ENCODE measurements at places on chromosomes 7 and 10.

GRCh38 chr7:80721883-80722615 lies 83.6 kb downstream of the CD36 start:
- no peak for DNase-seq

GRCh38 chr7:135209225-135209834 lies 2.0 kb downstream of the WDR91 start:
- DNase-seq: no peak

- DNase-seq: no peak
Observed at GRCh38 chr10:110350812-110351211, 46.1 kb upstream of the SMNDC1 start.

DNA sequence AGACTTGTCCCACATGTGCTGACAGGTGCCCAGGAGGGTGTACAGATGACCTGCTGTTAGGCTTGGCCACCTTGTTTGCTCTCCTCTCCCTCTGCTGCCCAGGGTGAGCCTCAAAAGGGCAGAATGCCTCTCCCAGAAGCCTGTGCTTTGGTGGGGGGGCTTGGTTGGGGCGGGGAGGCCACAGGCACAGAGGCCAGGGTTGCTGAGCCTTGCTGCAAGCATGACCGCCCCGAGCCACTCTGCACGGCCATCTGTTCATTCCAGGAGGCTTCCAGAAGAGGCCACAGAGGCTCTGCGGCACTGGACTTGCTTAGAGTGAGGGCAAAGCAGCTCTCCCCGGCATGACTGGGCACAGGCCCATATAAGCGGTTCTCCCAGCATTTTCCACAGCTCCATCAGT lies 190.8 kb downstream of the GLRX3 start:
- no peak for DNase-seq

DNA sequence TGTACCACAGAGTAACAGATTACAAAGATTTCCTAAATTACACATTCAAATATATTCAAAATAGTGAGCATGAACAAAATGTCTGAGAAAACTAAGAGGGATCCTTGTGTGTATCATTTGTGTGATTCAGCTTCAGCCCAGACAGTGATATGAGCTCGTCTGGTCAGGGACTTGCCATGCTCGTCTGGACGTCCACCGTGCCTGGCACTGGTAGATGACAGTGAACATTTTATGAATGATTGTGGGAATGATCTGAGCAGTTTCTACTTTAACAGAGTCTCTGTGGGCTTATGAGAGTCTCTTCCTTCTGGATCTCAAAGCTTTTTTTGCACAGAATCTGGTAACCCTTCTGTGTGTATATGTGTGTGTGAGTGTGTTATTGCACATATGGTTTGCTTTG lies 34.2 kb upstream of the ANKRD2 start:
- no peak for DNase-seq

DNA sequence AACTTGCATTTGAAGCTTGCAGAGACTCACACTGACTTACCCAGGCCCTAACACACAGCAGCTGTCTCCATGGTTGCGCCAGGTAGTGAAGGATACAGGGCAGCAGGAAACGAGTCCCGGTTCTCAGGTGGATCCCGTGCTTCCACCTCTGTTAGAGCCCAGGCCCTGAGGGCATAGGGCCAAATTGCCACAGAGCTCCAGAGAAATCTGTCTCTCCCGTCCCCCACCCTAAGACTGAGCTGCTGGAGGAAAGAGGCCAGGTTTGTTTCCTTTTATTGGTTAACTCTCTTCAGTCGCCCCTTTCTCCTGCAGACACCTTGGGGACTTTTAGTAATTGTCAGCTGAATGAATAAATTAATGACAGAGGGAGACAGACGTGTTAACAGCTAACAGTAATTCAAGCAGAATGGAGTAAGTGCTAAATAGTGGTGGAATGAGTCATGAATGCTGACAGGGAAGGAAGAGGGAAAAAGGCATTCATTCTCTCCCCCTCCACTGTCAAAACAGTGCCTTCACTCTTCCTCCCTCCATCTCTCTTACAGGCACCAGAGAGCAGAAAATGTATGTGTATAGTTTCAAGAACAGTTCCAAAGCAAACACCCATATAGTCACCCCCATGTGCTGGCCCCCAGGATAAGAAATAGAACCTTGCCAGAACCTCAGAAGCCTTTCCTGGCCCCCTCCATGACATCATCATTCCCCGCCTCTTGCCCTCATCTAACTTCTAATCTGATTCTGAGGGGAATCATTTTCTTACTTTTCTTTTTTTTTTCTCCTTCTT lies 16.8 kb upstream of the DLG5 start:
- no peak for DNase-seq

GRCh38 chr10:78889536-78890063 lies 179.2 kb upstream of the ZMIZ1 start:
- DNase-seq: no peak

GRCh38 chr10:51046654-51047053 lies 27.6 kb upstream of the PRKG1 start:
- DNase-seq: no peak

GRCh38 chr10:109451879-109452278 lies 471.4 kb downstream of the XPNPEP1 start:
- DNase-seq: no peak

GRCh38 chr10:14327527-14327926 lies 3.2 kb downstream of the FRMD4A start:
- no peak for DNase-seq

DNA sequence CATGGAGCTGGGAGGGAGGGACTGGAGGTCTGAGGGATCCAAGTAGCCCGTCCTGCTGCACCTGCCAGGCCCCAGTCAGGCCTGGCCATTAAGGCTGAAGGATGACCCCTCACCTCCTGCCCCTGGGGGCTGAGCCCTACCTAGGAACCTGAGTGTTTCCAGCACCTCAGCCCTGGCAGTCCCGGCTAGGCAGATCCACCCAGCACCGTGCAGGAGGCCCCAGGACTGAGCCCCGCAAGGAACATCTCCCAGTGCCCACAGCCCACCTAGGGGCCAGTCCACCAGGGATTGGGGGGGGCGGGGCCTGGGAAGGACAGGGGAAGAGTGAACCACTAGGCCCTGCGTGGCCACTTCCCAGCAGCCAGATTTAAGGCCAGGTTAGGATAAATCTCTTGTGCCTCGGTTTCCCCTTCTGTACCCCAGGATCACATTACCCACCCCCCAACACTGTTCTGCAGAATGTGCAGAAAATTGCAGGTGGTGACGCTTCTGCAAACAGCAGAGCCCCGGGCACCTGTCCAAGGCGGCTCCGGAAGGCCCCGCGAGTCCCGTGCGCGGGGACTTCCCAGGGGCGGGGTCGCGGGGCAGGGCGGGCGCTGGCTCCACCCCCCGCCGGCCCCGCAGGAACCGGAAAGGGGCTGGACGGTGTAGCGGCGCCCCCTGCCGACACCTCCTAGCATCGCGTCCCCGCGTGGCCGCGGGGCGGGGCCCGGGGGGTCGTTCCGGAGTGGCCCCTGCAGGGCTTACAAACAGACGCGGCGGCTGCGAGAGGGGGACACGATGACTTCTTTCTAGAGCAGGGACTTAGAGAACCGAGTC lies 55.9 kb downstream of the PWWP2B start:
- peak; percentile 84 for DNase-seq

DNA sequence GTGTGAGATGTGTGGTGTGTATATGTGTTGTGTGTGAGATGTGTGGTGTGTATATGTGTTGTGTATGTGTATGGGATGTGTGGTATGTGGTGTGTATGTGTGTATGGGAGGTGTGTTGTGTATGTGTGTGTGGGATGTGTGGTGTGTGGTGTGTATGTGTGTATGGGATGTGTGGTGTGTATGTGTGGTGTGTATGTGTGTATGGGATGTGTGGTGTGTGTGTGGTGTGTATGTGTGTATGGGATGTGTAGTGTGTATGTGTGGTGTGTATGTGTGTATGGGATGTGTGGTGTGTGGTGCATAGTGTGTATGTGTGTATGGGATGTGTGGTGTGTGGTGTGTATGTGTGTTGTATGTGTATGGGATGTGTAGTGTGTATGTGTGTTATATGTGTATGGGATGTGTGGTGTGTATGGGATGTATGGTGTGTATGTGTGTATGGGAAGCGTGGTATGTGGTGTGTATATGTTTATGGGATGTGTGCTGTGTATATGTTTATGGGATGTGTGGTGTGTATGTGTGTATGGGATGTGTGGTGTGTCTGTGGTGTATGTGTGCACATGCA lies 30.8 kb downstream of the IKZF1 start:
- no peak for DNase-seq

- DNase-seq: peak; percentile 33
Observed at GRCh38 chr10:114879541-114880158, 58.1 kb downstream of the FHIP2A start.

GRCh38 chr10:133158437-133158755 lies 1.6 kb upstream of the KNDC1 start:
- no peak for DNase-seq

DNA sequence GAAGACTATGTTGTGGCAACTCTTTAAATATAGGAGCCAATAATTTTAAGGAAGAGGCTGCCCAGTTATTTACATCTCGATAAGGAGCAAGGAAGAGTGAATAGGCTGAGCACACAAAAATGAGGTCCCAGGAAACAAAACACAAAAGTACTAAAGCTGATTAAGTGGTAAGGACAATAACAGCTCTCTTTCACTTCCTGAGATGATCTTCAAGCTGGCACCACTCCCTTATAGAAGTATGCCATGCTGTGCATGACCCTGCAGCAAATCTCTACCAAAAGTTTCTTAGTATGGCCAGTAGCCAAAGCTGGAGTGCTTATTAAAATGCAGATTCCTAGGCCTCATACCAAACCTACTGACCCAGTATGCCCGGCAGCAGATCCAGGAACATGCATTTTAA lies 39.7 kb downstream of the CADPS2 start:
- no peak for DNase-seq

GRCh38 chr10:10687751-10688150 lies 329.9 kb upstream of the CELF2 start:
- DNase-seq: no peak

DNA sequence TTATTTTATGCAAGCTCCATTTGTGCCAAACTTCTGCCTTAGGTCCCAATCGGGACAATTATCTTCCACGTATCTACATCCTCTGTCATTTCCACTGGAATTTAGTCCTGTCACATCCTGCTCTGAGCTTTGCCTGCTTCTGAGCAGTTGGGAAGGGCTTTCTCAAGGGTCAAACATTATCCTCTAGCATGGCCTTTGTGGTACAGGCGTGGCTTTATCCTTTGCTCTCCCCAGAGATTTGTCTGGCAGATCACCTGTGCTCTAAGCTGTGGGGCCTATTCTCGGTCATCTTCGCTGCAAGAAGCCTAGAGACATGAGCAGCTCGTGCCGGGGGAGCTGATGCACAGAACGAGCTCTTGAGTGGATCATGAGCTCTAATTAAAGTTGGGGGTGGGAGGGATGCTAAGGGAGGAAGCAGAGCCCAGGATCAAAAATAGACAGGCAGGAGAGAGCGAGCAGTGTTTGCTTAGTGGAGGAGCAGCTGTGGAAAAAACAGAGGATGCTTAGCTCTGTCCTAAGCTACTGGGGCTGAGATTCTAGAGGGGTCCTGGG lies 19.8 kb upstream of the TMEM273 start:
- DNase-seq: no peak

GRCh38 chr10:122465401-122466040 lies 4.2 kb downstream of the HTRA1 start:
- DNase-seq: no peak

DNA sequence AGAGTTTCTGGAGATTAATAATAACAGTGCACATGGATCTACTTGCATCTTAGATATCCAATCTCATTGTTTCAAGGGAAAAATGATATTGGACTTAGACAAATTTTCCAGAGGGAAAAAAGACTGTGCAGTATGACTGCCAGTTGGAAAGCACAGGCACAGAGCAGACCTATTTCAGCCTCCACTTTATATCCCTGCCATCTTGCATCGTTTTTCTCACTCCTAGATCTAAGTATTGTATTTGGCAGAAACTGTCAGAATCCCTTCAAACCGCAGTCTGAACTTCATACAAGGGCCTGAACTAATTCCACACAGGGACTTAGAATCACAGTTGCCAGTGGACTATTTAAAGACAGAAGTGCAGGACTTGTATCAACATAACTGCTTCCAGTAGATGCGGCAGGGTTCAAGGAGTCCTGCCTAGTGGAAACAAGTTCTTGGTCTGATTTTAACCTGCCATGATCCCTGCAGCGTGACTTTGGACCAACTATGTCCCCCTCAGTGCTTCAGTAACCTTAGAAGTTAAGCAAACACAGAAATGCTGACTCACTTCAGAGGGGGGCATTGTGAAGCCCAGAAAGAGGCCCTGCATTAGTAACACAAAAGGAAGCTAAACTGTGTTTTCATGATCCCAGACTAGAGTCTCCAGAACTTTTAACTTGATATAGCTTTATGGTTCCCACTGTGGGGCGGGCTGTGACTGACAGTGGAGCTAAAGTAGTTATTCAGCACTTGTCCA lies 95.7 kb upstream of the PALS2 start:
- no peak for DNase-seq

- no peak for DNase-seq
Observed at GRCh38 chr10:86506499-86506898, 15.1 kb downstream of the WAPL start.

DNA sequence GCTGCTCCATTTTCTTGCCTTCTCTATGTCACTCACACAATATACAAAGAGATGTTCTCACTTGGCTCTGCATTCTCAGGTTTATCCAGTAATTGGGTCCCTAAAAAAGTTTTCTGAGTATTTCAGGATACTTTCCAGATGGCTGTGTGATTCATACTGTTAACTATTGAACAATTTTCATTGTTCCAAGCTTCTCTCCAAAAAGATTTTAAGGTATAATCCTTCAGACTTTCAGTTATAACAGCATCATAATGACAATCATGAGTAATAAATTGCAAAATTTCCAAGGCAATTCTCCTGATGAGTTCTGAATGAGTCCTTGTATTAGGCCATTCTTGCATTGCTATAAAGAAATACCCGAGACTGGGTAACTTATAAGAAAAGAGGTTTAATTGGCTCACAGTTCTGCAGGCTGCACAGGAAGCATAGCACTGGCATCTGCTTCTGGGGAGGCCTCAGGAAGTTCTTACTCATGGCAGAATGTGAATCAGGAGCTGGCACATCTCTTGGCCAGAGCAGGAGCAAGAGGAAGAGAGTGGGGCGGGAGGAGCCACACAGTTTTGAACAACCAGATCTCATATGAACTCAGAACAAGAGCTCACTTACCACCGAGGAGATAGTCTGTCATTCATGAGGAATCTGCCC lies 148.1 kb downstream of the SLC16A9 start:
- DNase-seq: no peak

- no peak for DNase-seq
Observed at GRCh38 chr7:45192621-45193041, 35.0 kb downstream of the RAMP3 start.

- no peak for DNase-seq
Observed at GRCh38 chr7:99036546-99037111, 107.3 kb downstream of the SMURF1 start.

DNA sequence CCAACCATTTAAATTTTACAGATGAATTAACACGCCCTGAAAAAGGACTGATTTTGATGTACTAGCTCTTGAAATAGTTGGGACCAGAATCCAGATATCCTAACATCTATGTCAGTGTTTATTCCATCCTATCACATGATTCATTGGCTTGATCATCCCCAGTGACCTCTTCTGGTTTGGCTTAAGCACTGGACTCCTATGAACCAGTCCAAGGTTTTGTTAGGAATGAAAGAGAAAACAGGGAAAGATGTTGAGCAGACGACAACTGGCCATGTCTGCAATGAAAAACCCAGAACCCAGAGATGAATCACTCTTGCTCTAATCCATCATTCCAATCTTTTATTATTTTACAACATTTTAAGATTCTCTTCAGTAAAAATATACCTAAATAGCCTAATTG lies 1080.9 kb downstream of the SORCS1 start:
- DNase-seq: no peak
